Dermis blood vessel endothelial cell (primary cell): ENCODE measurements at places on chromosomes 4 and X. TPM values are rescaled to one million over a fixed set of nuclear protein-coding genes. Genes with fewer than 3 reads are reported as not detected.

GRCh38 chrX:48737213-48737938, 24.2 kb upstream of the GLOD5 start:
- peak; percentile 98 for DNase-seq

DNA sequence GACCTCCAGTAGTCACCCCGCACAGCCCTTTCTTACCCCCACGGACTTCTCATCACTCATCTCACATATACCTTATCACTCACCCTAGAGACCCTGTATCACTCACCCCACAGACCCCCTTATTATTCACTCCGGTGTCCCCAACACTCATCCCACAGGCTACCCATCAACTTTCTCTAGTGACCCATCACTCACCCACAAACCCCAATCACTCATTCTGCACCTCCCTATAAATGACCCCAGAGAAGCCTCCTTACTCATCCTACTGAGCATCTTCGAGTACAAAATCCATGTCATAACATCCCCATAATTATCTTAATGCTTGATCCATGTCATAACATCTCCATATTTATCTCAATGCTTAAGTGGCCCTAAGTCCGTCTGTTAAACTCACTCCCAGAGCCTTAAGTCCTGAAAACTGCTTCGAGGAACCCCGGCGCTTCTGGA, 934 bp downstream of the ZNF41 start:
- no peak for DNase-seq

- no peak for DNase-seq
Observed at GRCh38 chr4:60657807-60658206, 542.3 kb upstream of the ADGRL3 start.

The F8A2 gene
- 0.17 TPM in 1 of 2 replicates, not detected in the other for total RNA-seq

GRCh38 chr4:98706200-98706813, 47.9 kb upstream of the TSPAN5 start:
- no peak for DNase-seq

- DNase-seq, result no peak
Observed at GRCh38 chrX:75229774-75230173, 44.1 kb upstream of the UPRT start.

The PASD1 gene
- total RNA-seq, result not detected in 2 replicates

The HTN3 gene
- total RNA-seq, result not detected in 2 replicates

The TACR3 gene
- not detected in 2 replicates for total RNA-seq

DNA sequence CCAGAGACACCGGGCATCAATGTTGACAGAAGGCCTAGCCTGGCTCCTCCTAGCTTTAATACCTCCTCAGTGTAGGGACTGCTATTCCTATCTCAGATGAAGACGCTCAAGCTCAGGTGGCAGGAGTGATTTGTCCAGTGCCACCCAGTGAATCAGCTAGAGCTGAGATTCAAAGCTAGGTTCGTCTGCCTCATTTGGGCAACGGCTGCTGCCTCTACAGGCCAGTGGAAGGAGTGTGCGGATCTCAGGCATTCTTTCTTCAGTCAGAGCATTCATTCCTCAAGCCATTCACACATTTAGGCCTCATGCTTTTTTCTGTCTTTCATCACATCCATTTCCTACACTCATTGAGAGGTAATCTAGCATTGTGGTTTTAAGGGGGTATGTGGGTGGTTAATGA, 7.3 kb downstream of the TSR2 start:
- peak; percentile 1 for DNase-seq

GRCh38 chr4:154368060-154368459, 123.5 kb downstream of the DCHS2 start:
- DNase-seq, result no peak
